ENCODE measurements at places on chromosomes 1 and 21.

GRCh38 chr1:165844114-165844798 lies 16.8 kb downstream of the UCK2 start:
- no peak for DNase-seq

DNA sequence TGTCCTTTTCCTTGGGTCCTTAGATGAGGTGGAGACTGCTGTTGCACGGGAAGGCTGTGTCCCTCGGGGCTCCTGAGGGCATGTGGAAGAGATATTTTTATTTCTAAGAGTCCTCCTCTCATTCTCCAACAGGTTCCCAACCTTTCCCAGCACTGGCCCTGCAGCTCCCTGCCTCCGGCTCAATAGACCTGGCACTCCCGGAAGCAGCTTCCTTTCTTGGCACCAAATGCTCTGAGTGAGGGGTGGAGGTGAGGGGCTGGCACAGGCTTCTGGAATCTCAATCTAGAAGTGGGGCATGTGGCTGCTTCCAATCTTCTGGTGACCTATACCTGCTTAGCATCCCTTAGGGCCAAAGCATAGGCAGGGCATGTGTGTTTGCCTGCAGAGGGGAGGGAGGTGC lies 4.5 kb downstream of the ETV3L start:
- no peak for DNase-seq

GRCh38 chr1:192401825-192402224 lies 85.0 kb downstream of the RGS21 start:
- DNase-seq, result no peak

- peak; percentile 48 for DNase-seq
Measured at GRCh38 chr1:154749078-154749760, 120.9 kb downstream of the KCNN3 start.

Measured in activated naive CD4-positive, alpha-beta T cell treated with anti-CD3 and anti-CD28 coated beads, Interleukin-2, amount 50 U/mL, for 16 hours (primary cell).